GM12891 (cell line): ENCODE measurements at places on chromosomes 12 and 14.

DNA sequence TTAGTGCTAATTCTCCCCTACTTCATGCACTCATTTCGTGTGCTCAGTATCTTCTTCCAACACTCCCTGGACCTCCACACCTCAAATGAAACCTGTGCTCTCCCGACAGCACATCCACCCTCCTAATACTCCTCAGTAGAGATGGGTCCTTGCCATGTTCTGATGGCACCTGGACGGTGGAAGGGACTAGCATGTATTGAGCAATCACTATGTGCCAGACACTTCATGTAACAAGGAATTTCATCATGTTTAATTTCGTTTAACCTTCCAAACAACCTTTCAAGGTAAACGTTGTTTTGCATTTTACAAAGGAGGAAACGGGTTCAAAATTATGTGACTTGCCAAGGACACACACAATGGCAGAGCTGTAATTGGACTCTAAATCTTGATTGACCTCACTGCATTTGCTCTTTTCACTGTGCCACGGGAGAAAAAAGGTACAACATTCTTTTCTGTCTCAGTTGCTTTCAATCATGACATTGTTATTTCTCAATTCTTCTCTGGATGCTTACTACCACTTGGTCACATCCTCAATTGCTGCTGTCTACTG lies 12.2 kb upstream of the SLC7A8 start:
- no peak for DNase-seq

GRCh38 chr14:21096438-21096837 lies 2.0 kb downstream of the ZNF219 start:
- no peak for DNase-seq

DNA sequence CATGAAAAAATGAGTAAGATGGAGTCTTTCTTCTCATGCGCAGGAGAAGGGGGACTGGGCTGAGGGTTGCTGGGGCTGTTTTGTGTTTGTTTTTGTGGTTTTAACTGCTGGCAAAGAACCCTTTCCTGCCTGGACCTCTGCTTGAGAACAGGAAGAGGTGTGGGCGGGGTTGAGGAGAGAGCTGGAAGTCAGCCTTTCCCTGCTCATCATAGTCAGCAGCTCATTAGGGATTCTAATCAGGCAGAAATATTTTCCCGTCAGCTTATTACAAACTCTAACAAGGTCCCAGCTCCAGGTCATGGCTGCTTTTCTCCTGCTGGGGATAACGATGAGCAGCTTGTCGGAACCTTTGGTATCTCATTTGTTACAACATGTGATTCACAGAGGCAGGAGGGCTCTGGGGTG lies 185.0 kb upstream of the NRXN3 start:
- DNase-seq: no peak

- DNase-seq: no peak
Observed at GRCh38 chr12:94770791-94771190, 120.4 kb upstream of the TMCC3 start.
